ENCODE measurements at places on chromosomes 6 and 20.
A peak's percentile ranks its signal among the peaks of the same experiment; 100 is the strongest.

DNA sequence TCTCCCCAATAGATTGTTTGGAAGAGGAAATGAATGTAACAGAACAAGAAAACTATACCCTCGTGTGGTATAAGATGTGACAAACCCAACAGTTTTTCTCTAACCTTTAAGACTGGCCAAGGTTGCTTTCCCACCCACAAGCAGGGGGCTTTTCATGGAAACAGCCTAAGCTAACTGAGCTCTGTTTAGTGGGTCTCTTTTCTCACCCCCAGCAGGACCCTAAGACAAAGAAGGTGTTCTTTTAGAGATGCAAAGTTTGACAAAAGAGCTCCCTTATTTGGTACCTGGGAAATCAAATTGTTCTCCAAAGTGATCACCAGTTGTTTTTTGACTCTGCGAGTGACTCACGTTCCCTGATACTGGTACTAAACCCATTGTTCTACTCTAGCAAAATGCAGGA is 59.1 kb downstream of the MBOAT1 start:
- DNase-seq, result no peak

- DNase-seq, result no peak
Observed at GRCh38 chr6:3835785-3836184, 13.4 kb upstream of the FAM50B start.

- DNase-seq, result no peak
Observed at GRCh38 chr6:6711832-6712448, 123.4 kb downstream of the LY86 start.

GRCh38 chr6:96575359-96575758 is 12.4 kb downstream of the FHL5 start:
- no peak for DNase-seq

DNA sequence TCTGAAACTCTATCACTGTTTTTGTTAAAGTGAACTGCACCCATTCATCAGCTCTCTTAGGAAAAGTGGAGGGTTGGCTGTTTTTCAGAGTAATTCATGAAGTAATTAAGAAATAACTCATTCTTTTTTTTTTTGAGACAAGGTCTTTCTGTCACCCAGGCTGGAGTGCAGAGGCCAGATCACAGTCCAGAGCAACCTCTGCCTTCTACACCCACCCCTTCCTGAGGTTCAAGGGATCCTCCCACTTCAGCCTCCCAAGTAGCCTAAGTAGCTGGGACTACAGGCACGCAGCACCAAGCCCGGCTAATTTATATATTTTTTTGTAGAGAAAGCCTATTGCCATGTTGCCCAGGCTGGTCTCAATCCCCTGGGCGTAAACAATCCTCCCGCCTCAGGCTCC is 2.6 kb downstream of the ZNFX1 start:
- no peak for DNase-seq

GRCh38 chr20:20938131-20938530 is 168.0 kb downstream of the LINC00237 start:
- DNase-seq, result no peak

- no peak for DNase-seq
Observed at GRCh38 chr6:167396068-167396658, 71.3 kb downstream of the TTLL2 start.

GRCh38 chr6:133837801-133838349 is 51.0 kb upstream of the TCF21 start:
- peak; percentile 4 for DNase-seq

- no peak for DNase-seq
Observed at GRCh38 chr6:3813150-3813780, 35.9 kb upstream of the FAM50B start.

- no peak for DNase-seq
Observed at GRCh38 chr20:63753381-63753780, 13.8 kb downstream of the SLC2A4RG start.

DNA sequence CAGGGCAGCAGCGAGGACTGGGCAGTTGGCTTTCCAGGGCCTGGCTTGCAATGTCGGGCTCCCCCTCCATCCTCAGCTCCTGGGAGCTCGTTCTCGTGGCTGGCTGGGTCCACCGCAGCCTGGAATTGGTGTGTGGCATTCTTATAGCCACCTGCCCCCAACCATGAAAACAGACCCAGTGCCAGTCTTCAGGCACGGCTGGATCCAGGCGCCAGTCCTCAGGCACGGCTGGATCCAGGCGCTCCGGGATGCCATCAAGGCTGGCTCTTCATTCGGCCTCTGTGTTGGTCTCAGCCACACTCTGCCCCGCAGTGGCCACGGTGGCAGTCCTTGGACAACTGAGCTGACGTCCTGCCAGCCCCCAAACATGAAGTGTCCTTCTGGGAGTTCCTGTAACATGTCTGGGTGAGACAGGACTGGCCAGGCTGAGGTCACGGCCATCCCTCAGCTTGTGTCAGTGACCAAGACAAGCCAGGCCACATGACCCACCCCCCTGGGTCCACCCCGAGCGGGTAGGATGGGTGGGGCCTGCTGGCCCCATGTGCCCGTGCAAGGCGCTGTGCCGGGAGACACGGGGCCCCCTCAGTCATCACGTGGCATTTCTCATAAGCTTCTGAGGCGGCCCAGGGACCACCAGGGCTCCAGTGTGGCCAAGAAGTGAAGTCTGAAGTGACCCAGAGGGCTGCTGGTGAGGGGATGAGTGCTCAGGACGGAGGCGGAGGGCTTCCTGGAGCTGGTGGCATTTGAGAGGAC is 99.0 kb downstream of the TAF4 start:
- DNase-seq, result no peak

- DNase-seq, result no peak
Observed at GRCh38 chr6:7088076-7088742, 19.6 kb upstream of the RREB1 start.

DNA sequence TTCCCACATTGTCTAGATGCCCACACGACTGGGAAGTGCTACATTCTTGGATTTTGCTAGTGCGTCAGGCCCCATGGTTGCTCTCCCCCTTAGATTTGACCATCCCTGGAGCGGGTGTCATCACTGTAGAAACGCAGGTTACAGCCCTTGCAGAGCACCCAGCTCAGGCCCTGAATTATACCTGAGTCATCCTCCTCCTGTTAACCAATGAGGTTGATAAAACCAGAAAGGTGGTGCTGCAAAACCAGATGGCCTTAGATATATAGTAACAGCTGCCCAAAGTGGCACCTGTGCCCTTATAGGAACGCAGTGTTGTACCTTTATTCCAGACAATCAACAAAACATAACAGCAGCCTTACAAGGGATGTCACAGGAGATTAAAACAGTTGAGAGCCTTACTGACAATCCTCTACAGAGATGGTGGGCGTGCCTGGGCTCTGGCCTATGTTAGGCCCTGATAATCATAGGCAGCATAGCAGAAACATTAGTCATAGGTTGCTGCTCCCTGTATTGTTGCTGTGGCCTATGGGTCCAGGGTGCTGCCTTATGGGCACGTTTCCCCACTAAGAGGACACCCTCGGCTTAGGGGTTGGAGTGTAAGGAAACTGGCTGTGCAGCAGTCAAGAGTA is 33.6 kb upstream of the HSF2 start:
- no peak for DNase-seq

DNA sequence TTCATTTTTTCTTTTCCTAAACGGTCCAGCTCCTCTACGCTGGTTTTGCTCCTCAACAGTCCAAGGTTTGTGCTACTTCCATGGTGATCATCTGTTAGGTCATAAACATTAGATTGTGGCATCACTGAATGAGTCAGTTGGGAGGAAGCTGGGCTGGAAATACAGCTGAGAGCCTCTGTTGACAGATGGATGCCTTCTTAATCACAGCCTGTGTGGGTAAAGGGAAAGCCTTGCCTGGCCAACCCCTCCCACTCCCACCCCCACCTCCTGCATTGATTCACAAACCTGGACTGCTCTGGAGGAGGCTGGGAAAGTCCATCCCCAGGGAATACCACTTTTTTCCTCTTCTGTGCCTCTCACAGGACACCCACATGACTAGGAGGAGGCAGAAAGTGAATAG is 180.6 kb upstream of the CCN2 start:
- no peak for DNase-seq

GRCh38 chr6:9292975-9293374 is 857.6 kb upstream of the SLC35B3 start:
- no peak for DNase-seq

DNA sequence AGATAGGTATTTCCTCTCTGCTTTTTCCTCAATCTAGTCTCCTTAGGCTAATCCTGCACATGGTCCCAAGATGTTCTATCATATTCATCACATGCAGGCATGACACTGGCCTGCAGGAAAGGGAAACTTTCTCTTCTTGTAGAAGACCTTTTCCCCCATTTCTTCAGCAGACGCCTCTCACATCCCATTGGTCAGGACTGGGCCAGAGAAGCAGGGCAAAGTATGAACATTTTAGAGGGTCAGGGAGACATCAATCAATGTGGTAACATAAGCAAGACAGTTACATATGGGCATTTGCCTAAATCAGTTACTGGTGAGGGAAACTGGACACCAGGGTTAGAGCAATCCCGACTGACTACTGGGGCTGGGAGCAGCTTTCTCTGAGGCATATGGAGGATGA is 90.1 kb downstream of the CRYBG1 start:
- DNase-seq, result no peak

DNA sequence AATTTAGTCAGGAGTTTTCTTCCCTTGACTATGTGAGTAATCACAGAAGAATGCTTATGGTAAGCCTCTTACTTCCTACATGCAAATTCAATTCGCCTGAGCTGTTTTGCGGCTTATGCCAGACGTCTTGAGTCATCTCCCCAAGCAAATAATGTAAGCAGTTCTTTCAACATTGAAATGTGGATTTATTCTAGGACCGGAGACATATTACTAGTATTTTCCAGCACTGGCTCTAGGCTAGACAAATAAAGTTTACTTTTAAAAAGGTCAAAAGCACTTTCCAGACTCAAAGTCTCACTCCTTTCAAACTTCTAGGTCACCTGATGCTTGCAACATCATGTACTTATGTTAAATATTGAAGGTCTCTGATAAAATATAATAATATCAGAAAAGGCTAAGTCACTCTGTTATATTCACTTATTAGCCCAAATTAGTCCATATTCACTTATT is 38.1 kb upstream of the NOX3 start:
- DNase-seq, result no peak

DNA sequence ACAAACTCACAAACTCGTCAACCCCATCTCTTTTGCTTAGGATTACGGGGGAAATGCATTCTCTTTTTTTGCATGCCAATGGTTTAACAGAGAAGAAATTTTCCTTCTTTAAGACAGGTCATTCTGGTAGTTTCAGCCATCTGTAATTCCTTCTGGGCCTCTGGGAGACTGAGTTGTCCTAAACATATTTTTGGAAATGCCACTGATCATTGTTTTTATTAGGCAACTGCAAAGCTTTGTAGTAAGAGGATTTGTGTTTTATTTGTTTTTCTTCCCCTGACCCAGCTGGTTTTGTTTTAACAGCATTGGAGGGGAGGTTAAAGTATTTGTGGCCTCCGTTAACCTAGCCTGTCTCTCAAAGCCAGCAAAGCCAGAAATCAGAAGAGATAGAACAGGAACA is 73.1 kb upstream of the ISM1 start:
- DNase-seq, result no peak

GRCh38 chr20:1979106-1979778 is 14.6 kb downstream of the PDYN start:
- DNase-seq, result no peak

DNA sequence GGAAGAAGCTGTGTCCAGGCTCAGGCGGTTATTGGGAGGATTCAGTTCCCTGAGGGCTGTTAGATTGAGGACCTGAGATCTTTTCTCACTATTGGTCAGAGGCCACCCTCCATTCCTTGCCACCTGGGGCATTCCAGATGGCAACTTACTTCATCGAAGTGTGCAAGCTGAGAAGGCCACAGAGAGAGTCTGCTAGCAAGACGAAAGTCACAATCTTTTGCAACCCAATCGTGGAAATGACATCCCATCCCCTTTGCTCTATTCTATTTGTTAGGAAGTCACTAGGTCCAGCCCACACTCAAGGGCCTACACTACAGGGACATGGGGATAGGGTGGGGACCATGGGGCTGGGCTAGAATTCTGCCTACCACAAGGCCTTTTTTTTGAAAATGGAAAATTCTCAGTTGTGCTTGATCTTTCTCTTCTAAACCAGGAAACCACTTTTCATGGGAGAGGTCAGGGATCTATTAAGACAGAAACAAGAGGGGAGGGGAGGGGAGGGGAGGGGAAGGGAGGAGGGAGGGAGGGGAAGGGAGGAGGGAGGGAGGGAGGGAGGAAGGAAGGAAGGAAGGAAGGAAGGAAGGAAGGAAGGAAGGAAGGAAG is 217.2 kb downstream of the BCAS1 start:
- DNase-seq, result no peak

- DNase-seq, result no peak
Observed at GRCh38 chr20:33604991-33605370, 57.1 kb upstream of the C20orf144 start.

Data from activated naive CD4-positive, alpha-beta T cell (primary cell).